A549 treated with ZK216348 at 1 μM for 4 hours (cell line): ENCODE measurements at places on chromosomes 2 and 18. TPM values are rescaled to one million over a fixed set of nuclear protein-coding genes. Genes with fewer than 3 reads are reported as not detected.

SOWAHC gene
- 6.6 to 13.5 TPM (median 11.7 TPM) in 5 replicates for total RNA-seq

SPC25 gene
- 15.2 to 25.5 TPM (median 20.1 TPM) in 5 replicates for total RNA-seq

LRP1B gene
- total RNA-seq = 0.02 to 0.09 TPM in 2 of 5 replicates, not detected in the others

CRYGC gene
- total RNA-seq = not detected in 5 replicates

IL1RL2 gene
- not detected in 5 replicates for total RNA-seq

NTSR2 gene
- not detected in 5 replicates for total RNA-seq

SNED1 gene
- total RNA-seq = 0.33 to 1.1 TPM (median 0.67 TPM) in 5 replicates

RAX gene
- total RNA-seq = not detected in 5 replicates

UGT1A4 gene
- total RNA-seq = not detected in 5 replicates

HS6ST1 gene
- total RNA-seq = 7.3 to 14.0 TPM (median 13.5 TPM) in 5 replicates

RAB27B gene
- total RNA-seq = 10.2 to 14.7 TPM (median 12.6 TPM) in 5 replicates

MPV17 gene
- total RNA-seq = 69.5 to 99.3 TPM (median 89.0 TPM) in 5 replicates

GPC1 gene
- 115 to 247 TPM (median 223 TPM) in 5 replicates for total RNA-seq

CD8B gene
- not detected in 5 replicates for total RNA-seq
